ENCODE measurements at places on chromosomes 16 and 17.
A peak's percentile ranks its signal among the peaks of the same experiment; 100 is the strongest.

GRCh38 chr17:37831986-37832385, 87.1 kb upstream of the HNF1B start:
- no peak for DNase-seq

DNA sequence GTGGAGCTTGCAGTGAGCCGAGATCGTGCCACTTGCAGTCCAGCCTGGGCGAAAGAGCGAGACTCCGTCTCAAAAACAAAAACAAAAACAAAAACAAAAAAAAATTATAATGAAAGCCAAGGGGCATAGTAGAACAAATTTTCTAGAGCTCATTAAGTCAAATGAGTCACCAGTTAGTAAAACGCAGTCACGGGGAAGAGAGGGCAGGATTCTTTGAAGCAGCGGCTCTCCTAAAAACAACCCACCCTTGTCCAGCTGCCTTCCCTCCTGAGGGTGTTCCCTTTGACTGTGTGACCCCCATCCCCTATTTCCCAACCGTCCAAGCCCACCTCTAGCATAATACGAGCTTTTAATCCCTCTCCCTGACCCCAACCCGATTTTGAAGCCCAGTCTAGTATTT, 44.1 kb upstream of the STH start:
- no peak for DNase-seq

DNA sequence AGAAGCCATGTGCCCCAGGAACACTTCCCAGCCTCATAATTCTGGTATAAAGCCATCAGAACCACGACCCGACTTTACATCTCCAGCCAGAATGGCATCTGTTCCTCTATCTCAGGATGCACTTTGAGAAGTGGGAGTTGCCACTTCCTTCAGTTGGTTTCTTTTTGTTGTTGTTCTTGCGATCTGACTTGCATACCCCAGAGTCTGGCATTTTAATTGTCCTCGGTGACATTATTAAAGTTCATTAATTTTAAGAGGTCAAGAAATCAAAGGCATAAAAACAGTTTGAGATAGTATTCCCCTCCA, 13.5 kb downstream of the MARCHF10 start:
- DNase-seq = no peak

- no peak for DNase-seq
Observed at GRCh38 chr16:66701516-66701915, 5.0 kb upstream of the CMTM4 start.

- DNase-seq = peak; percentile 60
Observed at GRCh38 chr16:3266873-3267537, 10.6 kb upstream of the MEFV start.

DNA sequence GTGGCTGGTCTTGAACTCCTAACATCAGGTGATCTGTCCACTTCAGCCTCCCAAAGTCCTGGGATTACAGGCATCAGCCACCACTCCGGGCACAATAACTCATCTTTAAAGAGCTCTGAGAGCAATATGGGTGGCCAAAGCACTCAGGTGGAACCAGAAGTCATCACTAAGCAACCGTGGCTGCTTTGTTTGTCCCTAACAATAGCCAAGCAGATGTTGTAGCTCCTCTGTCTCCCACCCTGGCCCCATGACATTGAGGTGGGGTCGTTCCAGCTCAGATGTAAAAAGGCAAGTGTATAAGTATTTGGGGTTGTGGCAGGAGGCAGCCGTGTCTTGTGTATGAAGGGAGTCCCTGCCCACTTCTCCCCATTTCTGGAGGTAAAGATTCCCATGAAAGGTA, 3.7 kb upstream of the SCIMP start:
- DNase-seq = no peak

- DNase-seq = no peak
Observed at GRCh38 chr16:84370723-84371552, 2.6 kb downstream of the ATP2C2 start.

GRCh38 chr17:56679115-56679776, 85.7 kb downstream of the NOG start:
- DNase-seq = peak; percentile 70

- no peak for DNase-seq
Observed at GRCh38 chr17:48122665-48123045, 15.1 kb downstream of the SNX11 start.

GRCh38 chr16:12276576-12276975, 300.0 kb downstream of the SNX29 start:
- DNase-seq = no peak

DNA sequence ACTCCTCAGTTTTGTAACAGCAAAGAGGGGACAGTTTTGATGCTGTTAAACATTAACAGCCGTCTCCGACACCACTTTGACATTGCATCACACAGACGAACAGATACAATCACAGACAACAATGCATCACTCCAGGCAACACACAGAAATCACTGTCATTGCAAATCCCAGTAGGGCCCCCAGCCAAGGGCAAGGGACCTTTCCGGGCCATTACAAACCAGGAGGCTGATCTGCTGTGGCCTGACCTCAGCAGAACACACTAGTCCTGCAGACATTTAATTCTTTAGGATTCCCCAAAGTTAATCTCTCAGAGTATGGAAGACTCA, 136.2 kb upstream of the RCVRN start:
- DNase-seq = peak; percentile 17

- no peak for DNase-seq
Observed at GRCh38 chr16:26976873-26977272, 89.9 kb upstream of the C16orf82 start.

DNA sequence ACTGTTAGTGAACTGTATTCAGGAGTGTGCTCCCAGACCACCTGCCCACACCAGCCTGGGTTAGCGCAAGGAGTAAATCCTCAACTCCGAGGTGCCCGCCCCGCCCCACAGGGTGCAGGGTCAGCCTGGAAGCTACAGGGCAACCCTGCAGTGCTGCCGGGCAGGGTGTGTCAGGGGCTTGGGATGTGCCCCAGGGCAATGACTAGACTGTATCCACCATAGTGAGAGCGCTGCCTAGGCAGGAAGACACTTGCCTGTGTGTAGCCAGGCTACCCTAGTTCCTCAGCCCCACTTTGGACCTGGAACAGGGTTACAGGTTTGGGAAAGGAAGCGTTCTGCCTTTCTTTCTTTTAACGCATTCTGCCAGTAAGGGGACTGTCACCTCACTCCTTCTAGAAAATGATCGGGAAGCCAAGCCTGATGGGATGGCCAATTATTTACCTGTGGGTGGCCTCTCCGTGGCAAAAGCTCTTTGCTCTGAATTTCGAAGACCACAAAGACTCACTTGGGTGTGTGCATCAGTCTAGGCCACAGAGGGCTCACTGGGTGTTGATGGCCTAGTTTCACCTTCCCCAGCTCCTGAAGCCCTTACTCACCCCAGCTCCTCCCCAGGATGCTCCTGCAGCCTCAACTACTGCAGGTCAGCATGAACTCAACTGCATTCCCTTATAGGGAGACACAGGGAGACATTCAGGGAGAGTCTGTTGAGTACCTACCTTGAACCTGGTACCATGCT, 90.9 kb downstream of the CCDC182 start:
- DNase-seq = no peak

- DNase-seq = no peak
Observed at GRCh38 chr17:28268610-28269313, 50.2 kb upstream of the TMEM97 start.

DNA sequence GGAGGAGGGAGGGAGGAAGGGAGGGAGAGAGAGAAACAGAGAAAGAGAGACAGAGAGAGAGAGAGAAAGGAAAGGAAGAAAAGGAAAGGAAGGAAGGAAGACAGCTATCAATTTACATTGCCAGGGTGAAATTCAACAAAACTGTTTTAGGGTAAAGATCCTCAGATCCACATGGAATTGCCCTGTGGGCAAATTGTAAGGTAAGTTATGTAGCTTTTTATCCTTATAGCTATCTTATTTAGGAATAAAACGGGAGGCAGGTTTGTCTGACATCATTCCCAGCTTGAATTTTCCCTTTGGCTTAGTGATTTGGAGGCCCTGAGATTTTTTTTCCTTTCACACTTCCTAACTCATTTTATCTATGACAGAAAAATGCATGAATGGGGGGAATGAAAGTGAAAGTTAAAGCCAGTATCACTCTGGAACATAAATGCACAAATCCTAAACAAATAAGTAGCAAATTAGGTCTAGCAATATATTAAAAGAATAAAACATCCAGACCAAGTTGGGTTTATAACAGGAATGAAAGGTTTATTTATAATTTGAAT, 3.4 kb upstream of the UQCRC2 start:
- DNase-seq = no peak

DNA sequence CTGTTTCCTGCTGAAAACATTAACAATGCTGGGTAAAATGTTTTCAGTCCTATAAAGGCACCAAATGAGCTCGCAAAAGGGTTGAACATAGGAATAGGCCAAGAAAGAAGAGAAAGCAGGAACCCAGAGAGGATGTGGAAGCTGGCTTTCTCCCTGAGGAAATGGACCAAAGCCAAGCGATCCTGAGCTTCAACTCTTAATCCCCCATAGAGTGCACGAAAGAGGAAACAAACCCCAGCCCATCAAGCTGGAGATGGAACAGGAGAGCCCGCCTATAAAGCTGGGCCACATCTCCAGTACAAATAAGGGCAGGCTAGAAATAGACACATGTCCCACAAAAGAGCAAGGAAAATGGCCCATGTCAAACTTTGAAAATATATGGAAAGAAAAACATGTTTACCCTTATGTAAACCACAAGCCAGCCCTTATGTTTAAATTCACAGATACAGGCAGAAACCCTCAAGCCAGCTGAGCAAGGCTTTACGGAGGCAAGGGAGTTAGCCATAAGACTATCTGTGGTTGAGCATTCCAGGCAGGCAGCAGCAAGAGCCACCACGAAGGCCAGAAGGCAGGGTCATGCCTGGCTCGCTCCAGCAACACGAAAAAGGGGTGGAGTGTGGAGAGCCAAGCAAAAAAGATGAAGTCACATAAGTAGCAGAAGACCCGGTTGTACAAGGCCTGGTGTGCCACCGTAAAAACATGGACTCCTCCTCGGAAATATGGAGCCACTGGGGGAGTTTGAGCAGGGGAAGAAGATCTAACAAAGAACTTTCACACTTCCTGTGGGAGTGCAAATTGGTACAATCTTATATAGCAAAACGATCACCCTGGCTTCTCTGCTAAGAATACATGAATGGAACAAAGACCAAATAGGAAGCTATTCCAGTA, 27.8 kb downstream of the COPRS start:
- peak; percentile 31 for DNase-seq

- DNase-seq = peak; percentile 33
Observed at GRCh38 chr17:29956225-29956624, 14.8 kb downstream of the EFCAB5 start.

- no peak for DNase-seq
Observed at GRCh38 chr17:17590141-17590751, 1.3 kb downstream of the PEMT start.

DNA sequence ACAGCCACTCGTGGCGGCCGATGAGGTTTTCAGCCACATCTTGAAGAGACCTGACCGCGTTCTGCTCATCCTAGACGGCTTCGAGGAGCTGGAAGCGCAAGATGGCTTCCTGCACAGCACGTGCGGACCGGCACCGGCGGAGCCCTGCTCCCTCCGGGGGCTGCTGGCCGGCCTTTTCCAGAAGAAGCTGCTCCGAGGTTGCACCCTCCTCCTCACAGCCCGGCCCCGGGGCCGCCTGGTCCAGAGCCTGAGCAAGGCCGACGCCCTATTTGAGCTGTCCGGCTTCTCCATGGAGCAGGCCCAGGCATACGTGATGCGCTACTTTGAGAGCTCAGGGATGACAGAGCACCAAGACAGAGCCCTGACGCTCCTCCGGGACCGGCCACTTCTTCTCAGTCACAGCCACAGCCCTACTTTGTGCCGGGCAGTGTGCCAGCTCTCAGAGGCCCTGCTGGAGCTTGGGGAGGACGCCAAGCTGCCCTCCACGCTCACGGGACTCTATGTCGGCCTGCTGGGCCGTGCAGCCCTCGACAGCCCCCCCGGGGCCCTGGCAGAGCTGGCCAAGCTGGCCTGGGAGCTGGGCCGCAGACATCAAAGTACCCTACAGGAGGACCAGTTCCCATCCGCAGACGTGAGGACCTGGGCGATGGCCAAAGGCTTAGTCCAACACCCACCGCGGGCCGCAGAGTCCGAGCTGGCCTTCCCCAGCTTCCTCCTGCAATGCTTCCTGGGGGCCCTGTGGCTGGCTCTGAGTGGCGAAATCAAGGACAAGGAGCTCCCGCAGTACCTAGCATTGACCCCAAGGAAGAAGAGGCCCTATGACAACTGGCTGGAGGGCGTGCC, 30.1 kb downstream of the CIITA start:
- no peak for DNase-seq

DNA sequence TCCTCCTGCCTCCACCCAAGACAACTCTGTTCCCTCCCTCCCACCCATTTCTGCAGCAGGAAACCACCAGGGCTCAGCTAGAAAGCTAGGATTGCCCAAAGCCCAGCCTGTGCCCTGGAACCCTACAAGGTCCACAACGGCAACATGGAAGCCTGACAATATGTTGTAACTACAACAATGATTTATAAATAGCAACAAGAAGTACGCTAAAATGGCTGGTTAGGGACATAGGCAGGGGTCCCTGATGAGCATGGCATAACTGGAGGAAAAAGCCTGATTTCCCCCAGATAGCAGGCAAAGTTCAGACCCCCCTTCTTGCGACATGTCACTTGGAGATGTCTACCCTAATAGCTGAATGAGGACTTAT, 6.6 kb downstream of the ST3GAL2 start:
- peak; percentile 50 for DNase-seq

DNA sequence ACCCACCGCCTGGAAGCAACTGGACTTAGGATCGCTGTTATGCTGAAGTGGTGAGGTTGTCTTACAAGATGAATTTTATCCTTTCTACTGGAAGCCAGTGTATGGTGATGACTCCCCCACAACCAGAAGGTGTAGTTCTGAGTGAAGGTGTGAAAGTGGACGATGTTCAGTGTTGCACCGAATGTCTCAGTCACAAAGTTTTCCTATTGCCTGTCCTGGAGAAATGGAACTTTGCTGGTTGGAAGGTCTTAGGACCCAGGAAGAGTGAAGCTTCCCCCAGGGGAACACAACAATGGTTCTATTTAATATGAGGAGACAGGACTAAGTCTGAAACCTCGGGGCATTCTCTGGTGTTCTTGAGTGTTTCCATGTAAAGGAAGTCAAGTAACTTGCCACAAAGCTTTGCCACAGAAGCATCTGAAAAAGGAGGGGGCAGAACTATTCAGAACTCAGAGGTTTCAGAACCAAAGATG, 44.2 kb downstream of the USP22 start:
- DNase-seq = no peak

- DNase-seq = peak; percentile 93
Observed at GRCh38 chr17:37148156-37148555, 199.4 kb downstream of the AATF start.

GRCh38 chr16:75745242-75745641, 19.0 kb upstream of the CPHXL start:
- DNase-seq = no peak

All from muscle of leg (tissue), 16 donors.